Urinary bladder (tissue), 4 donors: ENCODE measurements at places on chromosomes 7 and 10. TPM values are rescaled to one million over a fixed set of nuclear protein-coding genes. Genes with fewer than 3 reads are reported as not detected.

The POU6F2 gene
- 2.1 TPM for polyA plus RNA-seq

The TAS2R60 gene
- not detected for polyA plus RNA-seq

GRCh38 chr7:2688409-2689342, 674 bp downstream of the AMZ1 start:
- no peak for DNase-seq

- no peak for DNase-seq
Observed at GRCh38 chr10:110151971-110152370, 55.4 kb upstream of the MXI1 start.

DNA sequence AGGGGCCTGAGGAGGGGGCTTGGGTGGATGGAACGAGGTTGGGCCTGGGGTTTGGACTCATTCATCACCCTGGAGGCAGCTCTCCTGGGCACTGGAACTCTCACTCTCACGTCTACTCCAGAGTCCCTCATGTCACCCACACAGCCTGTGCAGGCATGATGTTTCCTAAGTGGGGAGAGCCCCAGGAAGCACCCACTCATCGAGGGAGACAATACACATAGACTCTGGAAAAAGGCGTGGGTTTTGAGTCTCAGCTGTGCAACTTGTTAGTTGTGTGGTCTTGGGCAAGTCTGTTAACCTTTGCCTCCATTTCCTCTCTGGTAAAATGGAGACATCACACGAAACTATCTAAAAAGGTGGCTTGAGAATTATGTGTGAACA, 25.9 kb upstream of the RBM20 start:
- no peak for DNase-seq

DNA sequence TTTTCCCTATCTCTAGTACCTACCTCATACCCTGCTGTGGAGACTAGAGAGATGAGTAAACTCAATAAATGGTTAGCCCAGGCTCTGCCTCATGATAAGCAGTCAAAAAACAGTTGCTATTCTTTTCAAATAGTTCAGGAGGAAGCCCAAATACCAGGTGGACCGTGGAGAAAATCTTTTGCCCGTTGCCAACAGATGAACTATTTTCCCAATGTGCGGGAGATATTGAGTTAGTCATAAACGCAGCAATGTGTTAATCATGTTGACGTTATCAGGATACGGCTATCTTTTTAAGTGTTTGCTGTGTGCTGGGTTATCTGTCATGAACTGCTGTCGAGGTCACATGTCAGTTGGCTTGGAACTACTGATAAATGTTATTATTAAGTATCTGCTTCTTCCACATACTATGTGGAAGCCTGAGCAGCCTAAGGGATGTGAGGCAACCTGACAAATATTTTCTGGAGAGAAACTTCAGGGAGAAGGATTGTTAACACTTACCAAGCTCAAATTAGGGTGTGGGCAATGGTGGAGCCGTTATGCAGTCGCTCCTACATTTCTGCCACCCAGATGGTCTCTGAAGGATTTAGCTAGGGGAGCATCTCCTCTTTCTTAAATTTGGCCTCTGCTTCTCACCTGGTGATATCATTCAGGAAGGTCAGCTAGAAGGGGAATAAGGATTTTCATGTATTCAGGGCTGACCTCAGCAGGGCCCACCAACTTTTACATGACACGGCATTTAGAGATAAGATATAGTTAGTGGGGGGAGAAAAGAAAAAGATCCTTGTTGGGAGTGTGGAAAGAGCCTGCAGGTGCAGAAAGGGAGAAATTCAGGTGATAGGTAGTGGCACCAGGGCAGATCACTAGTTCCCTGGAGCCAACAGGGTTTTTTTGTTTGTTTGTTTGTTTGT, 33.5 kb upstream of the SLC26A3 start:
- DNase-seq: no peak

- DNase-seq: no peak
Observed at GRCh38 chr10:48452879-48453412, 146.5 kb downstream of the MAPK8 start.
